ENCODE measurements at places on chromosomes 4 and X.

GRCh38 chr4:140012688-140013486 lies 141.1 kb downstream of the MAML3 start:
- DNase-seq, result peak; percentile 31

DNA sequence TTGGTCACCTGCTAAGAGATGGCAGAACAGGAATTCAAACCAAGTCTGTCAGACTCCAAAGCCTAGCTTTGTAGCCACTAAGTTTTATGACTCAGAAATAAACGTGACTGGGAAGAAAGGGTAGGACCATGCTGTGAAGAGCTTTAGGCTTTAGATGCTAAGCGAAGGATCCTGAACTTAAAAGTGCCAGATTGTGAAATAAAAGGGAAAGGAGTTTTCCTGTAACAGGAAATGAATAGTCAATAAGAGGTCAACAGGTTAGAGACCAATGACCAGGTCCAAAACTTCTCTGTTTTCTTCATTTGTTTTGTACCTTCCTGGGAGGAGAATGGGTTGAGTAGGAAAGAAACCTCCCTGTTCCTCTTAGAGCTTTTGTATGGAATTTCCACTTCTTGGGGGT lies 98.8 kb upstream of the EOLA2 start:
- DNase-seq, result no peak

DNA sequence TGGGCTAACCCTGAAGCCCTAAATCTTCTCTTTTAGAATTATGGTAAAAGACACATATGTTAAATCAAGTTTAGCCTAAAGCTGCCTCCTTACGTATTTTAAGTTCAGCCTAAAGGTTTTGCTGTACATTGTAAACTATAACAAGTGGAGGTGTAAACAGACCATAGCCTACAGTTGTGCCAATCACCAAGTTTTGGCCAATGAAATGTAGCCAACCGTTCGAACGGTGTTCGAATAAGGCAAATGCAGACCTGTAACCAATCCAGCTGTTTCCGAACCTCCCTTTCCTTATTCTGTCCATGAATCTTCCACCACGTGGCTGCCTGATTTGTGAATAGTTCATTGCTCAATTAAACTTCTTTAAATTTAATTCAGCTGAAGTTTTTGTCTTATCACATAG lies 52.1 kb upstream of the TBC1D9 start:
- no peak for DNase-seq

GRCh38 chr4:177964693-177965168 lies 522.5 kb upstream of the AGA start:
- no peak for DNase-seq

DNA sequence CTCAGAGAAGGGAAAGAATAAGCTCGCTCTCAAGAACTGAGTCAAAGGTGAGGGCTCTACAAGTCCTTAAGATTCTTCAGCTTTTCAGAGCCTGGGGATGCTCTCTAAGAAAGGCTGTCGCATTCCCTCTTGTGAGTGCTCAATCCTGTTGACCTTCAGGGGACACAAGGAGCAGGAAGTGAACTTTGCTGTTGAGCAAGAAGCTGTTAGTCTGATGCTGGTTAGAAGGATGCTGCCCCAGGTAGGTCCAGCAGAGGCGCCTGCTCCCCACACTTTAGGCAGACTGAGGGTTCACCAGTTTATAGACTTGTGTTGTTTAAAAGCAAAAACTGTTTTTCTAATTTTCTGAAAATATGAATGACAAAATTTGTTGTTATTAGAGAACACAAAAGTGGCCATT lies 125.4 kb upstream of the SPOCK3 start:
- DNase-seq, result no peak

GRCh38 chrX:77087529-77088169 lies 359.5 kb upstream of the FGF16 start:
- DNase-seq, result no peak

DNA sequence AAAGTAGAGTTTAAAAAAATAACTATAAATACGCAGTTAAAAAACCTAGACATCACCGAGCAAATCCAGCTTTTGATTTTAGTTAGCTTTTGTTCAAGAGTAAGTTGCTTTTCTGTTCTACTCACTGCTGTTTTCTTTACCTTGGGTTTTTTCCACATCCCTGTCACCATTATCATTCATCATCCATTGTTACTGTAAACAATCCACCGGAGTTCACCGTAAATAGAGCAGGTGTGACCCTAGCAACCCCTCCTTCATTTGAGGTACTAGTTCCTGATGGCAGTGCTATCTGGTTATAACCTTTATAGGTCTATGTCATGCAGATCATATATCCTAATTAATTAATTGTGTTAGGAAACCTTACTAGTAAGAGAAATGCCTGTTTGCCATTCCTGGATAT lies 43.0 kb upstream of the TEX13D start:
- DNase-seq, result no peak

GRCh38 chr4:172497321-172497720 lies 671.3 kb upstream of the GALNT7 start:
- DNase-seq, result no peak

- DNase-seq, result no peak
Measured at GRCh38 chr4:22720091-22720490, 27.4 kb downstream of the GBA3 start.

DNA sequence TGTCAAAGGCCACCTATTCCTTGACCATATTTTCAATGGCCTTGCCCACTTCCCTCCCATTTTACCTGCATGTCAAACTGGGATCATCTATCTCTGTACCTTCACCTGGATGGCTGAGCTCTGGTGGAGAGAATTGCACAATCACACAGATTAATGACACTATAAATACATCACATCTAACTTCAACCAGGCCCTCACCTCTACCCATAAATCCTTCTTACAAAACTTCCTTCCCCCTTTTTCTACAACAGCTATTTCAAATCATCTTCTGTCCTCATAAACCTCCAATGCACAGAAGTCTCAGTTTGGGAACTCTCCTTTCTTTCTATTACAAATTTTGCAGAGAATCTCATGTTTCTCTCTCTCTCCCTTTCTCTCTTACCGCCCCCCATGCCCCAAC lies 9.2 kb downstream of the PALLD start:
- DNase-seq, result no peak

DNA sequence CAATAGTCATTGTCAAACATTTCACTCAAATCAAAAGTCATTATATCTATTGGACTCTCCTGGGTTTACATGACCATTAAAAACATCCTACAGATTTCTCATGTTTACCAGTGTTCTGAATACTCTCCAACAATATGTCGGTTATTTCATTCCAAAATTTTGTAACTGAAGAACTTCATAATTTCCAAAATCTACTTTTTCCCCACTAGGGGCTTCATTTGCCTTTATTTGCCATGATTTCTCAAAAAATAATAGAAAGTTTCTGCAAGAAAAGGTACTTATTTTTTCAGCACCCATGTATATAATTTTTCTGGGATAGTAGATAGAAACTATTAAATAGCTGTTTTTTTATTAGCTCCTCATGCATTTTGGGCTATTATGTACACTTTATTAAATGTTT lies 49.0 kb downstream of the PRDM5 start:
- no peak for DNase-seq

DNA sequence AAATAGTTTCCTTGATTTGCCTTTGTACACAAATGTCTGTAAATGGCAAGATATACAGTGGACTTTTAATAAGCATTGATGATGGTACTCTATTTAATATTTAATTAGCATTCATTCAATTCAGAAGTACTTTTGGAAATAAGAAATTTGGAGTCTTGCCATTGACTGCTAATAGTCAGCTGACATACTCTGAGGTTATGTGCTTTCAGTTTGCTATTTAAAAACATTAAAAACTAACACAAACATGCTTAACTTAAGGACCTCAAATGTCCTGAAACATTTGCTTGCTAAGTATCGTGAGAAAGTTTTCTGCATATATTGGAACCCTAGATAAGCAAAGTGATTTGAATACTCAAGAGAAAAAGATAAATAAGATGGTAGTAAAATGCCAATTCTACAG lies 64.6 kb downstream of the REELD1 start:
- no peak for DNase-seq

DNA sequence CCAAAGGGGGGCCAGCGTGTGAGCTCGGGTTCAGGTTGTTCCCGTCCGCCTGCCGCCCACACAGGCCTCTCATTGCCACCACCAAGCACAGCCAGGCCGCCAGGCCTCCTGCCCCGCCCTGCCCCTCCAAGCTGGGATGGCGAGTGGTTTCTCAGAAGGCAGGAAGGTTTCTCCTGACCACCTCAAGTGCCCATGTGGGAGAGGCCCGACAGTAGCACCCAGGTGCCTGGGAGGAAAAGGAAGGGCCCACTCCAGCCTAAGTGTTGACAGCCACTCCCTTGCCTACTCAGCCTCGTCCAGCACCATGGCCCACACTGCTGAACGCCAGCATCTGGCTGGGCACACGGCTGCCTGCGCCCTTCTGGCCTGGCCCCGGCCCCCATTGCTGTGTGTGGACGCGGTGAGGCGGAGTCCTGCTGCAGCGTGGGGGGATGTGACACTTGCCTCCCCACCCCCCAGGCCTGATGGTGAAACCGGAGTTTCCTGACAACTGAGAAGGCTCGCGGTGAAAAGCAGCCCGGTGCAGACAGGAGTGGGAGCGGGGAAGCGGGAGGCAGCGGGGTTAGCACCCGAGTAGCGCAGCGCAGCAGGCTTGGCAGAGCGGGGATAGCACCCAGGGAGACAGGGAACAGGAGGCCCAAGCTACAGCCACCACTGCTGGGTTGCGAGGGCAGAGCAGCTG lies 19.2 kb downstream of the FLNA start:
- no peak for DNase-seq

- no peak for DNase-seq
Measured at GRCh38 chrX:118350706-118351105, 4.8 kb downstream of the WDR44 start.

DNA sequence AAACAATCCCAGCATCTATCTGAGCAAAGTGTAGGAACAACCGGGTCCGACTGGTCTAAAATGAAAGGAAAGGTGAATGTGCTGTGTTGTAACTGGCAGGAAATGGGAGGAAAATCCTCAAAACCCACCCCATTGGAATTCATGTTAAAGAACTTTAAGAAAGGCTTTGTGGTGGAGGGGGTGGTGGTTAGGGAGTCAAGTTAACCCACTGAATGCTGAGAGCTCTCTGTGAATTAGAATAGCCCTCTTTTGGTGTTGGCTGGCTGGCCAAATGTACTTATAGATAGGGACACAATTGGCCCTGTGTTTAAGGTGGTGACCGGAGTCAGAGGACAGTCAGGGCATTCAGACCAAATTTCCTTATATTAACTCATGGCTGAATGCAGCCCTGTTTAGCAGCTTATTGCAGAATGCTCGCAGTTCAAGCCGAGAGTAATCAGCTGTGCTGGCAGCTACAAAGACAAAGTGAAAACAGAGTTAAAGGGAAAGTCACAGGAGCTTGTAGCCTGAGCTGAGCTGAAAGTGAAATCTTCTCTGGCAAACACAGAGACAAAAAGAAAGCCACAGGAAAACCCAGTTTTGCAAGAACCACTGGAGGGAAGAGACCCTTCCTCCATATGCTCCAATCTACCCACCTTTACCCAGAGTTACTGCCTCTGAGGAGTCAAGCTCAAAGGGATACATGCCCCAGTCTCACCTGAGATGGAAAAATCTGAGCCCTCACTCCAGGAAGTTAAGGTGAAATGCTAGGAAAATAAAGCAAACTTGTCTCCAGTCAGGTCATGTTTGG lies 38.5 kb upstream of the UGT2B7 start:
- no peak for DNase-seq

DNA sequence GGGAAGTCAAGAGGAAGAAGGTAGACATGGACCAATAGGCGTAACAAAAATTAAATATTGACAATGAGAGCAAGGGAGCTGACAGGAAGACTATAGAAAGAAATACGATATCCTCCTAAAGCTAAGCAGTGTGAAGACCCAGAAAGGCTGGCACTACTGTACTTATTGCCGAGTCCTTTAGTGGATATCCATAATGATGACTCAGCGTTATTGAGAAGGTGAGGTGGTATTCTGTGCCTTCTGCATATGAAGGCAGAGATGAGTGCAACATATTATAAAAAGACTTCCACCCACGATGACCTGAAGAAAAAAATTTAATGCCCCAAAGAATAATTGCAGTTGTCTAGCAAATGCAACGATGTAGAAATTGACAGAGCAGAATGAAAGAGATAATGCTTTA lies 13.0 kb upstream of the MCF2 start:
- DNase-seq, result no peak

GRCh38 chr4:148162519-148162918 lies 279.7 kb downstream of the NR3C2 start:
- DNase-seq, result no peak

GRCh38 chr4:10622728-10623127 lies 61.8 kb downstream of the CLNK start:
- no peak for DNase-seq

DNA sequence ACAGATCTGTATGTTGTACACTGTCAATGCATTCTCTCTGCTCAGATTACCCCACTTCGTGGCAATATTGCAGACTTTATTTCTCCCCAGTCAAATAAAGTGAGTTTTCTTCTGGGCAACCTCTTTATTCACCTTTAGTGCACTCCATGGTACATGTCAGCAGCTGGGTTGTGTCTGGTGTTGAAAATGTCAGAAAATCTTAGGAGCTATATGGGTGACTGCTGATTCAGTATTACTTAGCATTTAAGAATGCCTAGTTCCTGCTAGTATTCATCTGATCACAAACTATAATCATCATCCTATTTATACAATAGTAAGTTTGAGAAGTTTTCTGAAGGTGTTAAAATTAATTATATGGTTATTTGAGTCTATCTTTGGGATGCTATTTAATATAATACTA lies 112.5 kb downstream of the CFAP299 start:
- no peak for DNase-seq

DNA sequence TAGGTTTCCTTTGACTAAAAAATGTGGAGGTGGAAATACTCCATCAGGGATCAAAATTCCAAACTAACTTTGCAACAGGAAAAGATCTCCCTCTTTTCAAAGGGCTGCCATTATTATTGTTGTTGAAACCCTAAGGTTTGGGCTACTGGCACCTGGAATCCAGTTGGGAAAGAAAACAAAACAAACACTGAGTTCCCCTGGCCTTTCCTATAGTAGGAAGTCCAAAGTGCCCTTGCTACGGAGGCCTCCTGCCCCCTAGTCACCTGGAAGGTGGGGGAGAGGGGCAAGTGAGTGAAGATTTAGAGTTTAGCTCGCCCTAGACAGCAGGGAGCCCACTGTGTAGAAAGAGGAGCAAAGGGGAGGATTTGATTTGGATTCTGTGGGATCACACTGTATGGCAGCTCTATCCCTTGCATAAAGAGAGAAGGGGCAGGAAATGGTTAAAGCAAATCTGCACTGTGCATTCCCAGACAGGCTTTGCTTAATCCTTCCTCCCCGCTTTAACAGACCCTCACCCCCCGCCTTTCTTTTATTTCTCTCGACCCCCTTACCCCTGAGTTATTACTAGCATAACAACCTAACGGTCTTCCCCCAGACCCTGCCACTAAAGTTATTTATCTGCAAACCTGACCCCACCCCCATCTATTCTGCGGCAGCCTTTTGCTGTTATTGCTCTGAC lies 627 bp upstream of the FAT4 start:
- no peak for DNase-seq

- DNase-seq, result no peak
Measured at GRCh38 chr4:188387179-188387791, 248.0 kb downstream of the TRIML1 start.

DNA sequence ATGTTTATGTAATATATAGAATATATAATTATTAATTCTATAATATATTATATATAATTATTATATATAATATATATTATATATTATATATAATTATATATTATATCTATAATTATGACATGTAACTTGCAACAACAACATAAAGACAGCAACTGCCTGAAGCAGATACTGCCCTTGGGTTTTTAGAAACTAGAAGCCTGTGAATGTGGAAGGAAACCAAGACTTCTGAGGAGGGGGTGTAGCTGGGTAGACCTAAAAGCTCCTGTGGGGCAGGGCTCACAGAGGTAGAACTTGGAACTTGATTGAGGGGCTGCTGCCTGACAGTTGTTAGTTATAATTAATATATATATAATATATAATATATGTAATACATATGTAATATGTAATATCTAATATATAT lies 167.2 kb upstream of the SLIT2 start:
- DNase-seq, result no peak

All from stimulated activated CD4-positive, alpha-beta T cell treated with anti-CD3 and anti-CD28 coated beads, TNF-alpha, amount 100 ng/mL, for 48 hours (primary cell).